CD4-positive, alpha-beta T cell treated with Interleukin-6 at 100 ng/mL for 8 hours (primary cell): ENCODE measurements at places on chromosomes 7 and 10.

DNA sequence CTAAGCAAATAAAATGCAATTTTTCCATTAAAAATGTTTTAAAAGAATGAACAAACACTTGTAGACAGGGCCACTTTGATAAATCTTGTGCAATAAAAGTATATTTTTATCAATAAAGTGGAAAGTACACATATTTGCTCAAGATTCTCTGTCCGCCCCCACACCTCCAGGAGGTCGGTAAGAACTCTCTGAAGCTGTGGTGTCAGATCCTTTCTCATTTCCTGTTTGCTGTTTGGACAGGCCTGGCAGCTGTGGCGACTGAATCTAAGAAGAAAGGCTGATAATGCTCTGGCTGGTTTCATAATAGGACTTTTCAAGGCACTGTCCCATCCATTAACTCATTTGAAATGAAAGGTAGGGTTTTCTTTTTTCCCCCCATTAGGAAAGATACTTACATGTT is 15.3 kb upstream of the ASB4 start:
- DNase-seq, result no peak

DNA sequence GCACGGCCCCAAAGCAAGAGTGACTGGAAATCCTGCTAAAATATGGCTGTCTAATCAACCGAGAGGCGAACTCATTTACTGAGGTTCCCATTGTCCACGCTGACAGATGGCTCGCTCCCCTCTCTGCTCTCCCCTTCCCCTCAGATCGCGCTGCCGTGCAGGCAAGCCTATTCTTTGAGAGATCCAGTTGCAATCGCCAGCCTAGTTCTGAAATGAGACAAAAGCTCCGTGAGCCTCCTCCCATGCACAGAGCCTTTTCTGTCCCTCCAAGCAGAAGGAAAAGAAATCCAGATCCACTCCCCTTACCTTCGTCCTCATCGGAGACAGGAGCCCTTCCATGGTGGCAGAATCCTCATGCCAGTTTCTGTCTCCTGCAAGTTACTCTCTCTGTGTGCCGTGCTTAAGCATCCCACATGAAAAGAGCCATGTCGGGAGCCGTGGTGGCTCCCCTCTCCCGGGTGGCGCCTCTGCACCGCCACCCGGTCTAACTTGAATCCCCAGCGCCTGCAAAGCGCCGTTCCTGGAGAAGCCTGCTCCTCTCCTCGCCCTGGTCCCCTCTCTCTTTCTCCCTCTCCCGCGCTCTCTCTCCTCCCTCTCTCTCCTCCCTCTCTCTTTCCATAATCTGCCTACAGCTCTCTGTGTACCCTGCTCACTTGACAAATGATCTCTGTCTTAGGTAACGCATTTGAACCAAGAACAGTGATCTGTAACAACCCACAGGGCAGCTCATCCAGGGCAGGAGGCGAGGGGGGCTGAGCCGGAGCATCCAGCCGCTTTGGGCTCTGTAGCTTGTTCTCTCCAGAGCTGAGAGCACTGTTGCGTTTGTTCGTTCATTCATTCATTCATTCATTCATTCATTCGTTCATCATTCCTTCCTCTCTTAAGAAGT is 156.8 kb downstream of the FRMD4A start:
- DNase-seq, result peak; percentile 8

- no peak for DNase-seq
Observed at GRCh38 chr10:6039711-6040110, 22.5 kb downstream of the IL2RA start.

DNA sequence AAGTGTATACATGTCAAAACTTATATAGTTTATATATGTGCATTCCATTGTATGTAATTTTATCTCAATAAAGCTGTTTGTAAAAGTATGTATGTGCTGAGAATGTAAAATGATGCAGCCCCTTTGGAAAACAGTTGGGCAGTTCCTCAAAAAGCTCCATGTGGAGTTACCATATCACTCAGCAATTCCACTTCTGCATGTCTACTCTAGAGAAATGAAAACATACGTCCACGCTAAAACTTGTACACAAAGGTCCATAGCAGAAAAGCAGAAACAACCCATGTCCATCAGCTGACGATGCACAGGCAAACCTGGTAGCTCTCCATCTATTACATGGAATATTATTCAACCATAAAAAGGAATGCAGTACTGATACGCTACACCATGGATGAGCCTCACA is 8.3 kb upstream of the RGS10 start:
- no peak for DNase-seq

DNA sequence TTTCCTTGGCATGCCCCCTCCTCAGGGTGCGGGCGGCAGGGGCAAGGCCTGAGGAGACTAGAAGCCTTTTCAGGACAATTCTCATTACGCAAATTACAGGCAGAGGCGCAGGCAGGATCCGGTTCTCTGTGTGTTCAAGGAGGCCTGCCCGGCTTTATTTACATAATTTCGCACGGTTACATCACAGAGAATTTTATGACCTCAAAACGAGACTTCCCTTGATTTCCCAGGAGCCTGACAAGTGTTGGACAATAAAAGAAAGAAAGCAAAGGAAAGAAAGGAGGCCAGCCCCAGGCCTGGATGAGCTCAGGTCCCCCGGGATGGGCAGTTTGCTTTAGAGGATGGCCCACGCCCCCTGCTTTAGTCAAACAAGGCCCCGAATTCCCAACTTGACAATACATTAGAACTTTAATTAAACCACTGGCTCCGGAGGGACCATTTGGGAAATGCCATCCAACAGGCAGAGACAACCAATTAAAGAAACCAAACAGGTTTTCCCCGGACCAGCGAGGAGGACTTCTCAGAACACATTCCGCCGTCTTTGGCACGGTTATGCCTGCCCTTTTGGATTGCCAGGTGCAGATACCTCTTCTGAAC is 2.9 kb downstream of the MNX1 start:
- no peak for DNase-seq

DNA sequence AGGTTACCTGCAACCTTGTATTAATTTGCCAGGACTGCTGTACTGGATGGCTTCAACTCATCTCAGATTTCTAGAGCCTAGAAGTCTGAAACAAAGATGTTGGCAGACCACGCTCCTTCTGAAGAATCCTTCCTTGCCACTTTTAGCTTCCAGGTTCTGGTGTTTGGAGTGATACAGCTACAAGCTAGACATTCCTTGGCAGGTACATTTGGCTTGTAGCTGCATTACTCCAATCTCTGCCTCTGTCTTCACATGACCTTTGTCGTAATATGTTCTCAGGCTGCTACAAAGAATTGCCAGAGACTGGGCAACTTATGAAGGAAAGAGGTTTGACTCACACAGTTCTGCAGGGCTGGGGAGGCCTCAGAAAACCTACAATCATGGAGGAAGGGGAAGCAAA is 146.3 kb downstream of the GALNT17 start:
- DNase-seq, result no peak

GRCh38 chr7:135512135-135512887 is 2.4 kb upstream of the CNOT4 start:
- DNase-seq, result peak; percentile 61

- DNase-seq, result no peak
Observed at GRCh38 chr10:29826221-29826620, 191.4 kb upstream of the SVIL start.

GRCh38 chr7:93232673-93233018 is 480 bp downstream of the VPS50 start:
- no peak for DNase-seq

DNA sequence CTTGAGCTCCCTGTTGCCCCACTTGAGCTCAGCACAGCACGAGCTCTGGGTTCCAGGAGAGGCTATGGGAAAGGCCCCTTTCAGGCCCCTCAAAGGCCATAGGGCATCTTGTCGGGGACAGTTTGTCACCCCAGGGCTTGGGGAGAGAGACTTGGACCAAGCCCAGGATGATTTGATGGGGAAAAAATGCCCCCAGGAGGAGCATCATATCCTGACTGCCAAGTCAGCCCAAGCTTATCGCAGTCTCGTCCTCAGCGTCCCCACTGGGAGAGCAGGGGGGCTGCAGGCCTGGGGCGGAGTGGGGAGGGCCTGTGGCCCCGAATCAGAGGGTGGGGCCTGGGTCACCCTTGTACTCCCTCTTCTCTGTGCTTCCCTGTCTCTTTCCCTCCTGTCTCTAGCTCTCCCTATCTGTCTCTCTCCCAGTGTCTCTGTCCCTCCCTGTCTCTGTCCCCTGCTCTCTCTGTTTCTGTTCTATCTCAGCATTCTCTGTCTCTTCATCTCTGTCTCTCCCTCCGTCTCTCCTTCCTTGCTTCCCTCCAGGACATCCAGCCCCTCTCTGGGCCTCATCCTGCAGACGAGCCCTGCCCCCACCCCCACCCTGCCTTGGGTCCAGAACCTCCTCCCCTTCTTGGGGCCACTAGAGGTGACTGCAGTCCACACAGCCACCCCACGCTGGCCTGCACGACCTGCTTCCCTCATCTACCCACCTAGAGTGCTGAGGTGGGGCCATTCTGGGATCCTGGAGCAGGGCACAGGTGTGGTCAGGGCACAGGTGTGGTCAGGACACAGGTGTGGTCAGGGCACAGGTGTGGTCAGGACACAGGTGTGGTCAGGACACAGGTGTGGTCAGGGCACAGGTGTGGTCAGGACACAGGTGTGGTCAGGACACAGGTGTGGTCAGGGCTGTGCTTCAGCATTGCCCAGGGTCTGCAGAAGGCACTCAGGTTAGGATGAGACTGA is 17.3 kb upstream of the GRIFIN start:
- DNase-seq, result no peak

GRCh38 chr10:44333511-44333910 is 51.4 kb downstream of the CXCL12 start:
- DNase-seq, result no peak

- no peak for DNase-seq
Observed at GRCh38 chr7:55939514-55940123, 12.1 kb upstream of the MRPS17 start.

GRCh38 chr10:62373995-62374861 is at the start of gene ZNF365:
TSS of gene ZNF365 (plus strand) at chr10:62374369. CDS start at chr10:62376194, 1,825 bp downstream.
- peak; percentile 15 for DNase-seq

- no peak for DNase-seq
Observed at GRCh38 chr10:17954861-17955260, 3.1 kb downstream of the SLC39A12 start.

DNA sequence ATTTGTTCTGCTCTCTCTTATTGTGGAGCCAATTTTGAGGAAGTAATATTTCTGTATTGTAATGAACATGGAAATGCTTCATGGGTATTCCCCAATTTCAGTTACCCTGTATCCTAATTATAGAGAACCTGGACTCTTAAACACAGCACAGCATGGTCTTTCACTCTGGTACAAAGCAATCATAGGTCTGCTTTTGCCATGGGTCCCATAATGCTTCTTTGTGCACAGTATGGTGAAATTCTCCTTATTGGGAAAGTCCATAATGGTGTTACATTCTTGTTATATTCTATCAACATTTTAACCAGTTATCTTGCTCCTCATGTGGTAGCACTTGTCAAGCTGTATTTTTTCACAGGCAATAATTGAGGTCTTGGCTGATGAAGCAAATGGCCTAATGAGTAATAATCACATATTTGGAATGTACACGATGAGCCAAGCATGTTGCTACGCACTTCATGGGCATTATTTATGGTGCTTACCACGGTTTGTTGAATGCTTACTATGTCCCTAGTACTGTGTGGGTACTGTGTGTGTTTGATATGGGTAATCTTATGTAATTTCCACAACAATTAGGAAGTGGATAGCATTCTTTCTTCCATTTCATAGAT is 42.9 kb downstream of the PRKG1 start:
- DNase-seq, result no peak

DNA sequence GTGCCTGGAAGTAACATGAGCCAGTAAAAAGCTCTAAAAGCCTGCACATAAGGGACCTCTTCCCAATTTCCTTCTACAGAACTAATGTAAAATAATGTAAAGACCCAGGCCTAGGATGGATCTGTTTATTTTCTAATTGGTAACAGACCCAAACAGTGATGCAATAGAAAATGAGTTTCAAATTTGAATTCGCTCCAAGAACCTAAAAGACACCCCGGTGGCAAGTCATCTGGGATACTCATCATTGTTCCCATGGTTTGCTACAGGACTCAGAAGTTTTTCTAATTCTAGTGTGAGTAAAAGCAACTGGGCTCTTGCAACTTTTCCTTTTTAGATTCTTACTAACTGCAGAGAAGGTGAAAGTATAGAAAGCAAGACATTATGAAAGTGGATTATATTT is 271.3 kb upstream of the CACNA2D1 start:
- DNase-seq, result no peak

GRCh38 chr7:128425850-128426249 is 16.1 kb upstream of the IMPDH1 start:
- DNase-seq, result peak; percentile 75

DNA sequence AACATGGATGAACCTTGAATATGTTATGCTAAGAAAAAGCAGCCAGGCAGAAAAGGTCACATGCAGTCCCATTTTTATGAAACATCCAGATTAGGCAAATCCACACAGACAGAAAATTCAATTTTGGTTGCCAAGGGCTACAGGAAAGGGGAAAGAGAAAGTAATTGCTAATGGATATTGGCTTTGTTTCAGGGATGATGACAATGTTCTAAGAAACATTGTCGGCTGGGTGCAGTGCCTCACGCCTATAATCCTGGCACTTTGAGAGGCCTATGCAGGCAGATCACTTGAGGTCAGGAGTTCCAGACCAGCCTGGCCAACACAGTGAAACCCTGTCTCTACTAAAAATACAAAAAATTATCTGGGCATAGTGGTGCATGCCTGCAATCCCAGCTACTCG is 23.0 kb downstream of the ZNF33B start:
- no peak for DNase-seq

GRCh38 chr7:131574741-131575140 is 18.3 kb upstream of the PODXL start:
- no peak for DNase-seq

- no peak for DNase-seq
Observed at GRCh38 chr10:102491136-102491535, 11.4 kb downstream of the ACTR1A start.

DNA sequence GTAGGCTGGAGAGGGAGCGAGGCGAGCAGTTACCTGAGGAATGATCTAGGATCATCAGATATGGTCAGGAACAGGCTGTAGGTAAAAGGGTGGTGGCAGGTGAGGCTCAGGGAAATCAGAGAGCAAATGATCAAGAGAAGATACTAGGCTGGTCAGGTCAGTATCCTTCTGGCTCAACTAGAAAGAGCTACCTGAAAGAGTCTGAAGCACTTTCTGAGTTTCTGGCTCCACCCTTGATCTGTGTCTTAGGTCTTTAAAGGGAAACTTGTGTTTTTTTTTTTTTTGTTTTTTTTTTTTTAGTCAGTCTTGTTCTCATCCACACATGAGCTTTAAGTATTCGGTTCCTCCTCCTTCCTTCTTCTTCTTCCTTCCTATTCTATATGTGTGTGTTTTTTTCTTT is 10.5 kb downstream of the ADAM22 start:
- no peak for DNase-seq

DNA sequence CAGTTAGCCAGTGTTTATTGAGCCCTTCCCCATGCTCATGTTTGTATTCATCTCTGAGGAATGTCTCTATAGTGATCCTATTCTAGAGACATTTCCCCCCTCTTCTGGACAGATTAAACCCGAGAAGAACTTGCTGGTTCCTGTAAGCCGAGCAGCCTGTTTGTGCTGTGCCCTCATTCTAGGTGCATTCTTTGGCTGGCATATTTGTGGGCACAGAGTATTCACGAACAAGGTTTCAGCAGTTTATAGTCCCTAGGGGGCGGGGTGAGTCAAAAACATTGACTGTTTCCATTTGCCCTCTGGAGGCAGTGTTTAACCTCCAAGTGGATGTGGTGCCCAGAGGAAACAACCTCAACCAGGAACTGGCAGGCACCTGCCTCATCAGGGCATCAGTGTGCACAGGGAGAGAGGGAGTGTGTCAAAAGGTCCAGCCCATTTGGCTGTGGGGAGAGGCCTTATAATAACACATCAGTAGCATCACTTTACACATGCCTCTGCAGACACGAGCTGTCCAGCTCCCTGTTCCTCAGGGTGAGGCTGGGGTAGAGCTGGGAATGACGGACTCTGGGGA is 273.3 kb upstream of the LRGUK start:
- DNase-seq, result no peak
